Effector memory CD4-positive, alpha-beta T cell (primary cell): ENCODE measurements at places on chromosomes 2 and 18.

DNA sequence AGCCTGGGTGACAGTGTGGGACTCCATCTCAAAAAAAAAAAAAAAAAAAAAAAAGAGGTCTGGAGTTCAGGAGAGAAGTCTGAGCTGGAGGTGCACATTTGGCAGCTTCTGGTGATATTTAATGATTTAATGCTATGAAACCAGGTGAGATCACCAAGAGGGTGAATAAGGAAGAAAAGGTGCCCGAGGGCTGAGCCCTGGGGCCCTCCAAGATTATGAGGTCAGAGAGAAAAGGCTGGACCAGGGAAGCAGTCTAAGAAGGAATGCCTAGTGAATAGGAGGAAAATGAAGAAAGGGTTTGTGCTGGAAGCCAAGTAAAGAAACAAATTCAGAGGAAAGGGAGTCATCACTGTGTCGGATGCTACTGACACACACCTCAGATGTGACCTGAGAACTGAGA lies 88.0 kb upstream of the PELI1 start:
- no peak for DNase-seq

DNA sequence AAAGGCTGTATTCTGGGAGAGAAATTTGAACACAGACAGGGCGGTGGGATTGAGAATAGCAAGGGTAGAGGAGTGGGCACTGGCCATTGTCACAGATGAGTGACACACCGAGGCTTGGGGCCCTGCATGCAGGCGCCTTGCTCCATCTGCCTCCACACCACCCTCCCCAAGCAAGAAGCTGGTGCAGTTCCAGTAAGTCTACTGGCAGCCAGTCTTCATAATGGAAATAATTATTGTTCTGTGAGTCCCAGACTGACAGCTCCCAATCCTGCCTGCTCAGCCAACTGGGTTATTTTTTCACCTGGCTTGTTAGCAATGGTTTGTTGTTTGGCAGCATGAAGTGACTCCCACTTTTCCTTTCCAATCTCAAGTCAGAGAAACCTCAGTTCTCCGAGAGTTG lies 13.0 kb downstream of the TTC32 start:
- DNase-seq = no peak

DNA sequence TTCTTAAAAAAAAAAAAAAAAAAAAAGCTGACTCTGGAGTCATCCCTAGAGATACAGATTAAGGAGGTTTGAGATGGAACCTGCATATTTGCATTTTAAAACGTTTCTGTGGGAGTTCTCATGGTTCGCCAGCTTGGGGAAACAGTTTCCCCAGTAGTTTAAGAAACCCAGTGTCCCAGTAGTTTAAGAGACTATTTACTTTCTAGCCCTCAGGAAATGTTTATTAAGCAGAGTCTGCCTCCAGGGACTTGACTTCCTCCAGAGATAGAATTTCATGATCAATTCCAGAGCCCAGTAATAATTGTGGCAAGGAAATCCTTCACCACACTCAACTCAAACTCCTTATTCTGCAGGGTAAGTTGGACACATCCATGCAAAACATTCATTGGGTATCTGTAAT lies 39.1 kb downstream of the DIPK1C start:
- no peak for DNase-seq

DNA sequence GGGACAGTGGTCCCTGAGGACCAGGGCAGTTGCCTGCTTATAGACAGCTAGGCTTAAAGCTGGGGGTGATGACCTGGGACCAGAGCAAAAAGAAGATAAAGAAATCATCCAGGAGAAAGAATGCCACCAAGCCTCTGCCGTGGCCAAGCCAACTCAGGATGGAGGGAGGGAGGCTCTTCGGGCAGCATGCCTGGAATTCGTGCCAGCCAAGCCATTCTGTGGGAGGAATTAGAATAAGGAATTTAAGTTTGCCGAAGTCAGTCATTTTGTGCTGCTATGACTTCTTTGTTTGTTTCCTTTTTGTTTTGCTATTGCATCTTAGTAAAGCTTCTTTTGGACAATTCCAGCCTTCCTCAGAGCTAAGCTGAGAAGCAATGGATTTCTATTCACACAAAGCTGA lies 124.1 kb downstream of the EN1 start:
- DNase-seq = no peak

GRCh38 chr2:118223992-118224894 lies 136.0 kb downstream of the INSIG2 start:
- no peak for DNase-seq
